Thoracic aorta (tissue), 2 donors: ENCODE measurements at places on chromosomes 5 and 9.
A peak's percentile ranks its signal among the peaks of the same experiment; 100 is the strongest.

DNA sequence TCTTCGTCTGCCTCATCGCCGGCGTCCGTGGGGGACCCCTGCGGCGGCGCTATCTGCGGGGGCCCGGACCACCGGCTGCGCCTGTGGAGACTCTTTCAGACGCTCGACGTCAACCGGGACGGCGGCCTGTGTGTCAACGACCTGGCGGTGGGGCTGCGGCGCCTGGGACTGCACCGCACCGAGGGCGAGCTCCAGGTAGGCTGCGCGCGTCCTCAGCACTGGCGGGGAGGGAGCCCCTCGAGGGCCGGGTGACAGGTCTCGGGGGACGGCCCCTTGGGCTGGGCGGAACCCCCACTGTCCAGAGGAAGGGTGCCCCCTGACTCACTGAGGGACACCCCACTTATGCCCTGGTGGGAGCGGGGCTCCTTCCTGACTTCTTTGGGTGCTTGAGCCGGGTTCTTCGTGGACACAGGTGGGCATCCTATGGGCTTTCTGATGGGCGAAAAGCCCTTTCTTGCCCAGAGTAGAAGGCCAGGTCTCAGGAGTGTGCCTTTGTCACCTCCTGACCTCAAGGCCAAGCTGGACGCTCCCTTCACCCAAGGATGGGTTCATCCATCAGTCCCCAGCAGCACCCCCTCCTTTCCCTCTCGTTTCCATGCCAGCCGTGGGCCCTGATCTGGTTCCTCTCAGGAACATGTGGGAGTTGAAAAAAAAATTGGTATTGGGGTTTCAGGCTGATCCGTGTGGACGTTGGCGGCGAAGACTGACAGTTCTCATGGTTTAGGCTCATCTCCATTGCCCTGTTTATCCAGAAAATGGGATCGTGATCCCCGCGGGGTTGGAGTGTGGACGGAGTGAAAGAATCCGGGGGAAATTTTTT lies 564 bp downstream of the SLC25A25 start:
- no peak for DNase-seq

DNA sequence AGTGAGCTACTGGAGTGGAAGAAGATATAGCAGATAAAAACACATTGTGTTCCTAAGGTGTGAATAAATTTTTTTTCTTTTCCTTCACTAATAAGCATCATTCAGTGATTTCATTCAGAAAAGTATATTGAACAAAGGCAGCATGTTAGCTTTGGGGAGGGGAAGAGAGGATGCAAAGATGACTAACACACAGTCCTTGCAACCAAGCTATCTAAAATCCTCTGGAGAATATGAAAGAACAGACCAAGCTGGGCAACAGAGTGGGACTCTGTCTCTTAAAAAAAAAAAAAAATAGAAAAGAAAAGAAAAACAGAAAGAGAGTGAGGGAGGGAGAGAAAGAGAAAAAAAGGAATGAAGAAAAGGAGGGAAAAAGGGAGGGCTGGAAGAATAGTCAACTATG lies 22.3 kb upstream of the OMD start:
- no peak for DNase-seq

GRCh38 chr5:124963236-124963919 lies 216.9 kb upstream of the ZNF608 start:
- DNase-seq = no peak

GRCh38 chr9:35844628-35845270 lies 15.7 kb downstream of the TMEM8B start:
- DNase-seq = peak; percentile 25

DNA sequence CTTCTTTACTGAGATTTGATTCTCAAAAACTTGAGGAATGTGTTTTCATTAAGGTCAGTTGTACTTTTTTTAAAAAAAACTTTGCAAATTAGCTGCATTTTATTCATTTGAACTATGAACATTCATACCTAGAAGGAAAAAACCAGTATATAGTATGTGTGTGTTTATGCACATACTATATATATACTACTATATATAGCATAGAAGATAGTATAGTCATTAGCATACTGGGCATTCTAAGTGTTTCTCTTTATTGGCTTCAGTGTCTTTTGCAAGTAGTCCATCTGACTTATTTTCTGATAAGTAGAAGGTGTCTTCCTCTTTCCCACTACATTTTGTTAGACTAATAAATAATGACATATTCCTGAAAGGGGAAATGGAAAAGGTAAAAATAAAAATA lies 33.0 kb downstream of the ELOVL7 start:
- no peak for DNase-seq

GRCh38 chr9:127488946-127489345 lies 37.6 kb downstream of the LRSAM1 start:
- no peak for DNase-seq

GRCh38 chr5:92144824-92145223 lies 761.7 kb upstream of the ARRDC3 start:
- DNase-seq = no peak

DNA sequence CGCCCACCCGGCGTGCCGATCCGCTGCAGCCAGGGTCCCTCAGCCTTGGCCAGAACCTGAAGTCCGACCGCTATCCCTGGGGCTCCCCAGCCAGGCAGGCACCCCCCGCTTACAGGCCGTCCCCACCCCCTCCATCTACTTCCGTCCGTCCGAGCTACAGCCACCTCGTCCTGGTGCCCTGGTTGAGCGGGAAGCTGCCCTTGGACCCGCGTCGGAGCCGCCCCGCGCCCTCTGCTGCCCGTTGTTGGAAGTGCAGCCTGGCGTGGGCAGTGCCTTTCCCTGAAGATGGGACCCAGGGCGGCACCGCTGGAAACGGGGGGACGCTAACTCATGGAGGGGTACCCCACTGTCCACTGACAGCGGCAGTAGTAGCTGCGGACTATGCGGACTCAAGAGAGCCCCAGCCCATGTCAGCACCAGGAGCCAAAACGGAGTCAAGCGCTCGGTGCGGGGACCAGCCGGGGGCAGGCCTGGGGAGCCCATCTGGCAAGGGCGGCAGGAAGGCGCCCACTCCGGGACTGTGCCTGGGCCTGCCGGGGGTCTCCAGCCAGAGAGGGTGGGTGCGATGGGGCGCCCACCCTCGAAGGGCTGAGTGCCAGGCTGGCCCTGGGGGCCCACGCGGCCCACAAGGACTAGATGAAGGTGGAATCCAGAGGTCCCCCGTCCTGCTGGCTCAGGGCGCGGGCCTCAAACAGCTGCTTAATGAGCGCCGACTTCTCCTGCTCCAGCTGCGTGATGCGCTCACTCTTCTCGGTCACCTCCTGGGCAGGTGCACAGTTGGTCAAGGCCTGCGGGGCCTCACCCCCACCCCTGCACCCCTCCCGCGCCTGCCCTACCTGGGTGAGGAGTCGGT lies 6.1 kb downstream of the SAPCD2 start:
- no peak for DNase-seq

GRCh38 chr9:70614786-70615463 lies 200.5 kb upstream of the KLF9 start:
- no peak for DNase-seq

- DNase-seq = no peak
Observed at GRCh38 chr5:149667829-149668330, 62.2 kb upstream of the PPARGC1B start.

GRCh38 chr5:57493034-57493433 lies 10.4 kb upstream of the ACTBL2 start:
- no peak for DNase-seq

GRCh38 chr5:24642022-24642421 lies 2.8 kb downstream of the CDH10 start:
- no peak for DNase-seq

DNA sequence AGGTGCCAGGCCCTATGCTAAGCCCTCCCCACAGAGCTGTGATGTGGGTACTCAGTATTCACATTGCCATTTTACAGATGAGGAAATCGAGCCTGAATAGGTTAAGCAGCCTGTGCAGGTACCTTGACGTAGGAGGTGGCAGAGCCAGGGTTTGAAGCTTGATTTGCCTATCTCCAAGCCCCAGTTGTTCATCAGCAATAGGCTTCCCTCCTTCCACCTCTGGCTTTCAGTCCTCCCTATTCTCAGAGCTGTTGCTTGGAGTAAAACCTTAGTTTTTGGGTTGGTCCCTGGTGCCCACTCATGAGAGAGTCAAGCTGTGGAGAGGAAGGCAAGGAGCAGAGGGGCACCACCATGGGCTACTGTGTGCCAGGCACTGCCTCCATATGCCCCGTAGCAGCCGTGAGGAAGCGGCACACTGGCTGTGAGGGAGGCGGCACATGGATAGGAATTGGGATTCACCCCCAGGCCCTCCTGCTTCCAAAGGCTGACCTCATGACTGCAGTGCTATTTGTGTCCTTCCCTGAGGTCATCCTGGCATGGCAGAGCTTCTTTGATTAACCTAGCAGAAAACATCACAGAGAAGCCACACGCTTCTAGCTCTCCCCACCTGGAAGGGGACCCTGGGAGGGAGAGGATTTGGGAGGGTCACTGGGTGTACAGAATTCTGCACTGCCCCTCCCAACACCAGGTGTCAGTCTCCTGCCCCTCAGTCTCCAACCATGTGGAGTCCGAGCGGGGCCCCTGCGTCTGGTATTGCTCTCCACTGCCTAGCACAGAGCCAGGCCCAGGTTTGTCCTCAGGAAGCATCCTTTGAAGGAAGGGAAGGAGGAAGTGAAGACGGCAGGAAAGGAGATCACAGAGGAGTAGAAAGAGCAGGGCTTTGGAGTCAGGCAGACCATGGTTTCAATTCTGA lies 109.8 kb downstream of the RGS3 start:
- no peak for DNase-seq

- DNase-seq = no peak
Observed at GRCh38 chr9:2494562-2494961, 127.0 kb upstream of the VLDLR start.

DNA sequence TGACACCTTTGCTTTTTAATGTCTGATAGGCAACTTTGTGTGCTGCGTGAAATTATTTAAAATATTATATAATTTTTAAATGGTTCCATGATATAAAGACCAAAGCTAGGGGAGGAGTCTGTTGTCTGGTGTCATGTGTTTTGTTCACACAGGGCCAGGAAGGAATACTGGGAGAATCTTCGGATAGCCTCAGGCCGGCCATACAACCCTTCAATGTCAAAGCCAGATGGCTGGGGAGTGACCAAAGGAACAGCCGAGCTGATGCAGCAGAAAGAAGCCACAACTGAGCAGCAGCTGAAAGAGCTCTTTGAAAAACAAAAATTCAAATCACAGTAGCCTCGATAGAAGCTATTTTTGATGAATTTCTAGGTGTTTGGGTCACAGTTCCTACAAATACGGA lies 19.2 kb downstream of the BHMT start:
- DNase-seq = no peak

- DNase-seq = no peak
Observed at GRCh38 chr5:135839566-135839965, 5.1 kb downstream of the SLC25A48 start.

- DNase-seq = no peak
Observed at GRCh38 chr5:56270058-56270457, 36.9 kb upstream of the ANKRD55 start.

- DNase-seq = no peak
Observed at GRCh38 chr5:58974083-58974482, 391.2 kb downstream of the RAB3C start.

DNA sequence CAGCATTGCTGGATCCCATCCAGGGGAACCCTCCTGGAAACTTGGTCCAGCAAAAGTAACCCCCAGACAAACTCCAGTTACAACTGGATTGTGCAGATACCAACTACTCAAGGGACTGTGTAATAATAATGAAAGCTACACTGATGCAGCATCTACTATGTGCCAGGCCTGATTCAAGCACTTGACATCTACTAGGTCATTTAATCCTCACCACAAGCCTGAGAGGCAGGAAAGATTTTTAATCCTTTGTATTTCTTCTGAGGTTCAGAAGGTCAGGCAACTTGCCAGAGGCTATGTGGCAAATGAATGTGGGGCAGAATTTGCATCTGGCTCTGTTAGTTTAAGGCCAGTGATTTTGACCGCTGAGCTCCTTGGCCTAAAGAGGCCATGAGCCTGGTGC lies 29.5 kb upstream of the FOXI1 start:
- DNase-seq = no peak

- no peak for DNase-seq
Observed at GRCh38 chr5:160357861-160358411, 12.5 kb downstream of the C1QTNF2 start.

- DNase-seq = no peak
Observed at GRCh38 chr5:171263181-171263580, 45.9 kb upstream of the TLX3 start.

DNA sequence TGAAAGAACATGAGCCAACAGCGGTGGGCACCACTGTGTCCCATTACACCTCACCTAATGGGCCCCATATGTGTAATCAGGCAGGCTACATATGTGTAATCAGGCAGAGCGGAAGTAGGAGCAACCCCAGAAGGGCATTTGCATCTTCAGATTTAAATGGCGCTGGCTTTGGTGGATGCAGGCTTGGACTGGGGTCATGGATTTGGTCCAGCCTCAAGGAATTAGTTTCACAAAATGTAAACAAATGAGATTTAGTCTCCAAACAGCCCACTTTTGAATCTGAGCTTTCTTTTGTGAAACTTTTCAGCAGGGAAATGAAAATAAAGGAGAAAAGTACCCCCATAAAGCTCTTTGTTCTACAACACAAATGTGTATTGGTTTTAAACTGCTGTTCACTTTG lies 161.3 kb downstream of the LPAR1 start:
- no peak for DNase-seq

DNA sequence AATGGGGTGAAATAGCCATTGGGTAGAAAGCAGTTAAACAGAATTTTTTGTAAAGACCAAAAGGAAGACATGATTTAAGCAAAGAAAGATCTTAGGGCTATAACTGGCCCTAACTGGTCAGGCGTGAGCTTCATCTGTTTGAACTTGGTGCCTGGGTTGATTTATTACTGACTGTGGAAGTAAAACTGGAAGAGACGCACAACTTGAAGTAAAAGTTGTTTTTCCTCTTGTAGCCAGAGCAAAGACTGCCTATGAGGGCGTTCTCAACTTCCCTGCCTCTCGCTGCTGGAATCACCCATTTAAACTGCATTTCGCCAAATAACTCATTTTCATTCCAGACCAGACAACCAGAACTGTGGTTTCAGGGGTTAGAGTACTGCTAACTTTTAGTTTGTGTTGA lies 1.5 kb downstream of the THBS4 start:
- DNase-seq = no peak

- no peak for DNase-seq
Observed at GRCh38 chr5:146560205-146560812, 44.3 kb upstream of the GPR151 start.

DNA sequence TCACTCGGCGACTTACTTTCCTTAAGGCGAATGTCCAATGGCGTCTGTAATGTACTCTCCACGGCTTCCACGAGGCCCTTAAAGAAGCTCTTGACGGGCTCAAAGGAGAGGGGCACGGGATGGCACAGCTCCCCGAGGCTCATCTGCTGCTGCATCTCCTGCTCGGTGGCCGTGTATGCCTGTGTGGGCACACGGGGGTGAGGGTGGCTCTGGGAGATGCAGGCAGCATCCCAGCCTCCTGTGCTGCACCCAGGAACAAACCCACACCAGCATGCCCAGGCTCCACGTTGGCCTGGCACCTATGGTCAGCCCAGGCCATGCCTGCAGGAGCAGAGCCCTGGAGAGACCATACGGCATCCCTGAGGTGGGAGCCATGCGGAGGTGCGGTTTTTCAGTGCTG lies 24.2 kb downstream of the TRIM14 start:
- no peak for DNase-seq

DNA sequence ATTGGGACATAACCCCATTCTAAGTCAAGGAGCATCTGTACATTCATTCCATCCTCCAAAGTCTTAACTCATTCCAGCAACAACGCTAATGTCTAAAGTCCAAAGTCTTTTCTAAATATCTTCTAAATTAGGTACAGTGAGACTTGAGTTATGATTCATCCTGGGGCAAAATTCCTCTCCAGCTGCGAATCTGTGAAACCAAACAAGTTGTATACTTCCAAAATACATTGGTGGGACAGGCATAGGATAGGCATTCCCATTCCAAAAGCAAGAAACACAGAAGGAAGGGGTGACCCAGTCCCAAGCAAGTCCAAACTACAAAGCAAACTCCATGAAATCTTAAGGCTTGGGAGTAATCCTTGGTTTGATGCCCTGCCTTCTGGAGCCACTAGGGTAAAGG lies 97.6 kb upstream of the FANCC start:
- no peak for DNase-seq
